ENCODE measurements at places on chromosomes 3 and 15. TPM values are rescaled to one million over a fixed set of nuclear protein-coding genes. Genes with fewer than 3 reads are reported as not detected.

- DNase-seq, result peak; percentile 59
These were observed 2.0 kb downstream of the GP5 start for GRCh38 chr3:194396859-194397756.

DNA sequence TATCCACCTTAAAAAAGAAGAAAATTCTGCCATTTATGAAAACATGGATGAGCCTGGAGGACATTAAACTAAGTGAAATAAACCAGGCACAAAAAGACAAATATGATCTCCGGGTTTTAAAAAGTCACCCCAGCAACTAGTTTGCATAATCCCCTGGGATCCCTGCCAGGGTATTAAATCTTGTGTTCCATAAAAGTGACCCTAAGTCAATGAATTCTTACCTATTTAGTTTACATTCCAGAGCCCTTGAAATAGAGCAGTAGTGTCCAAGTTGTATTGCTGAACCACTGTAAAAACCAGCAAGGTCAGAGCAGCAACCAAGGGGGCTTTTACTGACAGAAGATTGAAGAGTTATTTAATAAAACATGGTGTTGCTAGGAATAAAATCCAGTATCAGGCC lies 716.8 kb upstream of the BCHE start:
- DNase-seq, result no peak

DNA sequence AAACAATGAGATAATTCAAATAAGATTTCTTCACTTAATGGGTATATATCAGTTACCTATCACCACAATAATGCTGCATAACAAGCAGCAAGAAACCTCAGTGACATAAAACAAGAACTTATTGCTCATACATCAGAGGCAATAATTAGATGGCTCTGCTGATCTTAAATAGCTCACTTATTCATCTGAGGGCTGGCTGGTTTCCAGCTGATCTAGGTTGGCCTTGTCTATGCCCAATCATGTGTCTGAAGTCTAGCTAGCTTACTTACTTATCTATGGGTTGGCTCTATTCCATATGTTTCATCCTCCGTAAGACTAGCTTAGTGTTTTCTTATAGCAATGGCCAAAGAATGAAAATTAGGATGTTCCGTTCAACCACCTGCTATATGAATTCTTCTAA lies 109.4 kb upstream of the AGTR1 start:
- DNase-seq, result no peak

GRCh38 chr3:177817751-177818150 lies 620.5 kb upstream of the TBL1XR1 start:
- DNase-seq, result no peak

The FAM3D gene
- not detected for total RNA-seq

Measured in activated T-cell treated with anti-CD3 and anti-CD28 coated beads, Interleukin-2, amount 50 U/mL, for 72 hours (primary cell).